ENCODE measurements at places on chromosomes 7 and 10.
A peak's percentile ranks its signal among the peaks of the same experiment; 100 is the strongest.

DNA sequence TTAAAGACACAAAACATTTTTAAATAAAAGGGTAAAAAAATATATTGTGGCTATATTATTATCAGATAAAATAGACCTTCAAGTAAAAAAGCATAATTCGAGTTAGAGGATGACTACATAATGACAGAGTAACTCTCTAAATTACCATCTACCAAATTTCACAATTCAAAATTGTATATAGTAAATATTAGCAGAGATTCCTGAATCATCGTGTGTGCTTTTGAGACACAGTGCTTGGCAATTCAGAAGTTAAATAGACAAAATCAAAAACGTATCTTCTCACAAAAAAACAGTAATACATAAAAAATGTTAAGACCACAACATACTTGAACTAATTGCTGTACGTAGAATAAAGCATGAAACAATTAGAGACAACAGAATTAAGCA lies 110.4 kb downstream of the AHR start:
- DNase-seq = no peak

DNA sequence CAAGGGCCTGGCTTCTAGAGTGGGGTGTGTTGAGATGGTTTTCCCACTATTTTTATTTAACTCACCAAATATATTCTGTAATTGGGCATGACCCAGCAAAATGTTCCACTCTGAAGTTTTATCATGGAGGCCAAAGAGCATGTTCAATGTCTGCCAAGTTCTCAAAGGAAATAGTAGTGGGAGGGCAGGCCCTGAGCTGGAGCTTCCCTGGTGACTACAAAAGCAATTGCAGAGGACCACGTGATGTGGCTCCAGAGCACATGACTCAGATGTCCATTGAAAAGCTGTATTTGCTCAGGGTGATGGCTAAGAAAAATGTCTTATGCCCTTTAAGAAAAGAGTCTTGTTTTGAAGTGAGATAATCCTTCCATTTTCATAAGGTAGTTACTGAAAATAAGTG lies 1024.8 kb downstream of the LRMDA start:
- no peak for DNase-seq

DNA sequence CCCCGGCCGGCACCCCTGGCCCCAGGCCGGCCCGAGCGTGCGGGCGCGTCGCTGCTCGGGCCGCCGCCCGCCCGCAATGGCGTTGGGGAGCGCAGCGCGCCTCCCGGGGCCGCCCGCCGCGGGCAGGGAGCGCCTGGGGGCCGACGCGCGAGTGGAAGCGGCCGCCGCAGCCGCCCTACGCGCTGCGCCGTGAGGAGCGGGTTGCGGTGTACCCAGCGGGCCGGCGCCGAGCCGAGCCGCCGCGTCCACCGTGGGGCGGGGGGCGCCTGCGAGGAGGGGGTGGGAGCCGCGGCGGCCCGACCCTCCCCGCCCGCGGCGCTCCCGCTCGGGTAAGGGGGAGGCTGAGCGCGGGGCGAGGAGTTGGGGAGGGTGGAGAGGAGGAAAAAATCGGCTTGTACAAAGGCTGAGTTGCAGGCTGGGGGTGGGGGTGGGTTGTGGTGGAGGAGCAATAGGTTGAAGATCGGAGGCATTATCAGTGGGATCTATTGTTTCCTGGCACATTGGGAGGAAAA lies 473 bp downstream of the PPP1R9A start:
- DNase-seq = no peak

DNA sequence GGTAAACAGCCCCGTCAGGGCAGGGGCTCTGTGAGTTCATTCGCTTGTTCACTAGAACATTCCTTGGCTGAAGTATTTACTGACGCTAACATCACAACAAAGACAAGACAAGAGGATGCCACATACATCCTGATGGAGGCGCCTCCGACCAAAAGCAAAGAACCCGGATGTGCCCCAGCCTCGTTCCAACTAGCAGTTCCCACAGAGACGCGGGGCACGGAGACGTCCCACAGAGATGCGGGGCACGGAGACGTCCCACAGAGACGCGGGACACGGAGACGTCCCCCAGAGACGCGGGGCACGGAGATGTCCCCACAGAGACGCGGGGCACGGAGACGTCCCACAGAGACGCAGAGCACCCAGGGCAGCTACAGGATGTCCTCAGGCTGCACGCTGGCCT lies 35.4 kb upstream of the CFAP46 start:
- no peak for DNase-seq

DNA sequence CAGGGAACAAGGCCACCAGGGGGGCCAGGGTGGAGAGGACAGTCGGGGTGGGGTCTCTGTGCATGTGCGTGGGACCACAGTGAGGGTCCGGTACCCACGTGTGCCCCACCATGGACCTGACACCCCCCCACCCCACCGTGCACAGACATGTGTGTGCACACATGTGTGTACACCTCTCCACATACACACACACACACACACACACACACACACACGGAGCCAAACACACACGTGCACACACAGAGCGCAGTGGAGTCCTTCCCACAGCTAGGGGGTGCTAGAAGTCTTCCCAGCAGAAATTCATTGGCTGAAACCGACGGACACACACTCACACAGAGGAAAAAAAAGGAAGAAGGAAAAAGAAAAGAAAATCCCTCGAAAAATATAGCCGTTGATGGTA lies 42.8 kb upstream of the GNA12 start:
- peak; percentile 55 for DNase-seq

DNA sequence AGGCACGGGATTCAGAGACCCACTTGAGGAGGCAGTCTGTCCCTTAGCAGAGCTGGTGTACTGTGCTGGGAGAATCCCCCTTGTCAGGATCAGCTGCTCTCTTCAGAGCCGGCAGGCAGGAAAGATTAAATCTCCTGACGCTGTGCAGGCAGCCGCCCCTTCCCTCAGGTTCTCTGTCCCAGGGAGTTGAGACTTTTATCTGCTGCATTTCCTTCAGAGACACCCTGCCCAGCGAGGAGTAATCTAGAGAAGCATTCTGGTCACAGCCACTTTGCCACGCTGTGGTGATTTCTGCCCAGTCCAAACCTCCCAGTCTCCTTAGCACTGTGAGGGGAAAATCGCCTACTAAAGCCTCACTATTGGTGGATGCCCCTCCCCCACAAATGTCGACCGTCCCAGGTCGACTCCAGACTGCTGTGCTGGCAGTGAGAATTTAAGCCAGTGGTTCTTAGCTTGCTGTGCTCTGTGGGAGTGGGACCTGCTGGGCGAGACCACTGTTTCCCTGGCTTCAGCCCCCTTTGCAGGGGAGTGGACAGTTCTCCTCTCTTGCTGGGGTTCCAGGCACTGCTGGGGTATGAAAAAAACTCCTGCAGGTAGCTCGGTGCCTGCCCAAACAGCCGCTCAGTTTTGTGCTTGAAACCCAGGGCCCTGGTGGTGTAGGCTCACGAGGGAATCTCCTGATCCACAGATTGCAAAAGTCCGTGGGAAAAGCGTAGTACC lies 265.4 kb downstream of the ZWINT start:
- no peak for DNase-seq

- DNase-seq = peak; percentile 98
These were observed at the start of gene ZNF425 for GRCh38 chr7:149125863-149126661. ZNF425 (minus strand) TSS chr7:149126324; CDS start chr7:149126213, 111 bp downstream.

Measured in activated T-cell treated with anti-CD3 and anti-CD28 coated beads, Interleukin-2, amount 50 U/mL, for 24 hours (primary cell).